ENCODE measurements at places on chromosomes 3 and 15.

GRCh38 chr3:148975248-148975647 lies 16.1 kb upstream of the GYG1 start:
- no peak for DNase-seq
- H3K36me3 ChIP-seq = peaks cover 2% of the 10 kb centered on the region
- peaks cover 2% of the 10 kb centered on the region for H3K4me1 ChIP-seq
- peak overlapping the region; percentile 15 for H3K4me3 ChIP-seq

- H3K36me3 ChIP-seq = peaks cover 15% of the 10 kb centered on the region
- peak overlapping the region; percentile 80 for H3K4me3 ChIP-seq
- peak; percentile 81 for DNase-seq
- no peaks in the 10 kb centered on the region for H3K27me3 ChIP-seq
- H3K4me1 ChIP-seq = peaks cover 44% of the 10 kb centered on the region
These were observed 4.7 kb downstream of the BHLHE40 start for GRCh38 chr3:4983739-4984510.

GRCh38 chr3:193702967-193703366 lies 110.0 kb downstream of the OPA1 start:
- H3K4me1 ChIP-seq = peaks cover 17% of the 10 kb centered on the region
- H3K27ac ChIP-seq = no peak overlapping the region
- DNase-seq = no peak
- no peaks in the 10 kb centered on the region for H3K27me3 ChIP-seq
- H3K4me3 ChIP-seq = no peak overlapping the region
- H3K36me3 ChIP-seq = peaks cover 5% of the 10 kb centered on the region

GRCh38 chr3:43223670-43224364 lies 62.5 kb upstream of the SNRK start:
- no peak overlapping the region for H3K27ac ChIP-seq
- H3K4me1 ChIP-seq = no peaks in the 10 kb centered on the region
- no peak overlapping the region for H3K4me3 ChIP-seq
- H3K27me3 ChIP-seq = peaks cover 15% of the 10 kb centered on the region
- DNase-seq = no peak

DNA sequence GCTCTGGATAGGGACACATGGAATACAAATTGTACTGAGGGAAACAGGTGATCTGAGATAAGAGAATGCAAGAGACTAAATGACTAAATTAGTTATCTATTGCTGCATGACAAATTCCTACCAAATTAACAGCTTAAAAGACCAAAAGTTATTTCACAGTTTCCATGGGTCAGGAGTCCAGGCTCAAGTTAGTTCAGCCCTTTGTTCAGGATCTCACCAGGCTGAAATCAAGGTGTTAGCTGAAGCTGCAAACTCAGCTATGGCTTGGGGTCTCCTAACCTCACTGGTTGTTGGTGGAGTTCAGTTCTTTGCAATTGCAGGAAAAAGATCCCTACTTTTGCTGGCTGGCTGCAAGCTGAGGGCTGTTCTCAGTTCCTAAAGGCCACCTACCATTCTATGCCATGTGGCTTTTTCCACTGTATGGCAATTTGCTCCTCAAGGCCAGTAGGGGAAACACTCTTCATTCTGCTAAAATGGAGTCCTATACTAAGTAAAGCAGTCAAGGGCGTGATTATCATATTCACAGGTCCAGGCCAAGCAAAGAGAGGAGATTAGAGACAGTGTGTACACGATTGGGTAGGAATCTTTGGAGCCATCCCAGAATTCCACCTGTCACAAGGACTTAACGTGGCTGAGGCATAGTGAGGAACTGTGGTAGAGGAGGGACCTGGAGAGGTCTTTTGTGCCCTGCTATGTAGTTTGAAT lies 53.7 kb downstream of the THRB start:
- no peaks in the 10 kb centered on the region for H3K36me3 ChIP-seq
- DNase-seq = no peak
- H3K27ac ChIP-seq = no peak overlapping the region
- H3K4me1 ChIP-seq = no peaks in the 10 kb centered on the region

- H3K27me3 ChIP-seq = no peaks in the 10 kb centered on the region
- H3K4me1 ChIP-seq = peaks cover 22% of the 10 kb centered on the region
- no peak overlapping the region for H3K27ac ChIP-seq
- no peak overlapping the region for H3K4me3 ChIP-seq
- H3K36me3 ChIP-seq = peaks cover 4% of the 10 kb centered on the region
These were observed 25.2 kb downstream of the TSC22D2 start for GRCh38 chr3:150433347-150433746.

DNA sequence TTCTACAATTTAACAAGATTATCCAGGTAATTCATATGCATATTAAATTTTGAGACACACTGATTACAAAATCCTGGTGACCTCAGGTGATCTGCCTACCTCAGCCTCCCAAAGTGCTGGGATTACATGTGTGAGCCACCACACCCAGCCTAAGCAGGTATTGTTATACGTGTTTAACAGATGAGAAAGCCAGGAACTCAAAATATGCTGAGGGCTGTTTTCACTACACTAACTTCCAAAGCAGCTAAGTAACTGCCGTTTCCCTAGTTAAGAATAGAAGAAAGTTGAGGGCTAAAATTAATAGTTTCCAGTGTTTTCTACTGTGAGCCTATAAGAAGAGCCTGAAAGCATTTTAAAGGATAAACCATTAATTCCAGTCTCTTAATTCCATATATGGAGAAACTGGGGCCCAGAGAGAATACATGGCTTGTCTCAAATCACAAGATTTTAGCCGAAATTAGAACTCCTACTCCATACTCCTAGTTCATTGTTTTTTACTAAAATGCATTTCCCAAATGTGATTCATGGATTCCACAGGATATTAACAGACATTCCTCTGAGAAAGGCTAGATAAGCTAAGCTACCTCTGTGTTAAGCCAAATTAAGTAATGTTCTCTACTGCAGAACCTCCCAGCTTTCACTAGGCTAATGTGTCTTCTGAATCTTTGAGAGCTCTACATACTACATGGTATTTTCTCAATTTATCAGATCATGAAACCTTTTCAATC lies 17.0 kb upstream of the AVEN start:
- peaks cover 9% of the 10 kb centered on the region for H3K36me3 ChIP-seq
- no peak overlapping the region for H3K4me3 ChIP-seq
- no peaks in the 10 kb centered on the region for H3K27me3 ChIP-seq
- no peak for DNase-seq
- no peaks in the 10 kb centered on the region for H3K4me1 ChIP-seq

DNA sequence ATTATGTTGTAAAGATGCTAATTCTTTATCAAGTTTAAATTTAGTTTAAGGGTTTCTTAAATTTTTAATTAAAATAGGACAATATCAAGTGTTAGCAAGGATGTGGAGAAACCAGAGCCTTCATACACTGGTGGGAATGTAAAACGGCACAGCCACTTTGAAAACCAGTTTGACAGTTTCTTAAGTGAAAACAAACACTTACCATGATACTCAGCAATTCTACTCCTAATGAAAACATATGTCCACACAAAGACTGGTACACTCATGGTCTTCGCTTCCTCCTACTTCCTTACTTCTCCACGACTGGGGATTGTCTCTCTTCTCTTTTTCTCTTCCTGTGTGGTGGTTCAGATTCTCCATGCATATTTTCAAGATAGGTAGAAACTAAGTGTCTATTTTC lies 9.2 kb downstream of the SKIC8 start:
- H3K4me1 ChIP-seq = no peaks in the 10 kb centered on the region
- H3K36me3 ChIP-seq = peaks cover 28% of the 10 kb centered on the region
- H3K27me3 ChIP-seq = no peaks in the 10 kb centered on the region

DNA sequence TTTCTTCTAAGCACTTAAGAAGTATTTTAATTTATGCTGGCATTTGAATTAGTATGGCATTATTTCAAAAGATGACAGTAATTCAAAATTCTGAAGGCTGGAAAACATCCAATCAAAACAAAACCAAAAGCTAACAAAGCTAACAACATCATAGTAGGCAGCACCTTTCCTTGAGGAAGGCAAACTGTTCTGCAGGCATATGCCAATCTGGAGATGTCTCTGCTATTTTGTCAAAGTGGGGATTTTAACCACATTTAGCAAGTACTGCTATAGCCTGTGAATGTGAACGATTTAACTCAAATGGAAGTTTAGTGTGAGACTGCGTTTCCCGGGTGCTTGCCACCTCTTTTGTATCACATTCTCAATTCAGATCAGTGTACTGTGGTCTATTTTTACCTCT lies 16.7 kb upstream of the GABRA5 start:
- no peak for DNase-seq
- H3K4me3 ChIP-seq = no peak overlapping the region
- H3K4me1 ChIP-seq = no peaks in the 10 kb centered on the region
- H3K27ac ChIP-seq = no peak overlapping the region
- no peaks in the 10 kb centered on the region for H3K36me3 ChIP-seq

GRCh38 chr3:68089572-68090011 lies 435.2 kb upstream of the SUCLG2 start:
- H3K27ac ChIP-seq = no peak overlapping the region
- no peak for DNase-seq
- no peak overlapping the region for H3K4me3 ChIP-seq
- no peaks in the 10 kb centered on the region for H3K4me1 ChIP-seq
- H3K36me3 ChIP-seq = no peaks in the 10 kb centered on the region
- no peaks in the 10 kb centered on the region for H3K27me3 ChIP-seq

DNA sequence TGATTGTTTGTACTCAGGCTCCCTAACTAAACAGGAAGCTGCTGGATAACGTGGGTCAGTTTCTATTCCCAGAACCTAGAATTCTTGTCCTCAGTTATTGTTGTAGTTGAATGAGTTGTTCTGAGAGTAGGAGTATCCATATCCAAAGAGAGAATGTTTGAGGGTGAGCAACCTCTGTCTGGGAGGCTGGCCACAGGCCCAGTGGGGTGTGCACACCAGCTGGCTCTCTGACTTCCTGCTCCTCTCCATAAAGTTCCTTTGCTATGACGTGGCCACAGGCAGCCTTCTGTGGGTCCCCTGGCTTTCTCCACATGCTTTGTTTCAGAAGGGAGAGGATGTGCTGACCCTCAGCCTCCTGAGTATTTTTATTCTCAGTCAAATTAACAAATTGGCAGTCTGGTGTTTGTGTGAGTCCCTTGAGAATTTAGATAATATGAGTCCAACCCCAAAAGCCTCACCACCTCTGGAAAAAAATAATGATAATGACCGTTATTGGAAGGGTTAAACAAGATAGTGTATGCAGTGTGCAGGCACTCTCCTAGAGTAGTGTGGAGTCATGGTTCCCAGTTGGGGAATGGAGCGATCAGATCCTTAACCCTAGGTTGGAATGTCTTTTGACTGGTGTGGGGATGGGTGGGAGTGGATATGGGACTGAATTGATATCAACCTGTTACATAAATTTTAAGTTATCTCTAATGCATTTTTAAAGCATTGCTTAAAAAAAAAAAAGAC lies 47.6 kb upstream of the MED12L start:
- no peaks in the 10 kb centered on the region for H3K4me1 ChIP-seq
- H3K27ac ChIP-seq = no peak overlapping the region
- peaks cover 2% of the 10 kb centered on the region for H3K27me3 ChIP-seq
- no peak for DNase-seq
- H3K36me3 ChIP-seq = no peaks in the 10 kb centered on the region

- no peak overlapping the region for H3K27ac ChIP-seq
- H3K4me3 ChIP-seq = no peak overlapping the region
- no peaks in the 10 kb centered on the region for H3K36me3 ChIP-seq
- no peaks in the 10 kb centered on the region for H3K27me3 ChIP-seq
These were observed 15.8 kb upstream of the TMPRSS7 start for GRCh38 chr3:112018712-112019111.

DNA sequence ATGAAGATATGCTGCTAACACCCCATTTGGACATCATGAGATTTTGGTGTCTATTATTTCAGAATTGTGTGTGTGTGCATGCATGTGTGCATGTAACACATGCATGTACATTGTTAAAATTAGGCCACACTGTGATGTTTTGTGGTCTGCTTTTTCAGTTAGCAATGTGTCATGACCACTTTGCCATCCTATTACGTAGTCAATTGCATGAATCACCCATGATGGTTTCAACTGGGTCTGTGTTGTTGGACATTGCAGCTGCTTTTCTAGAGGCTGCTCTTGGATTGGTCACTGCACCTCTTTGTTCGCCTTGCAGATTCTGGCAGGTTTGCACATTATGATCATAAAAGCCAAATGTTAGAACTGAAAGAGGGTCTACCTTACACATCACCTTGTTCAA lies 101.0 kb upstream of the THBS1 start:
- H3K4me1 ChIP-seq = peaks cover 3% of the 10 kb centered on the region

DNA sequence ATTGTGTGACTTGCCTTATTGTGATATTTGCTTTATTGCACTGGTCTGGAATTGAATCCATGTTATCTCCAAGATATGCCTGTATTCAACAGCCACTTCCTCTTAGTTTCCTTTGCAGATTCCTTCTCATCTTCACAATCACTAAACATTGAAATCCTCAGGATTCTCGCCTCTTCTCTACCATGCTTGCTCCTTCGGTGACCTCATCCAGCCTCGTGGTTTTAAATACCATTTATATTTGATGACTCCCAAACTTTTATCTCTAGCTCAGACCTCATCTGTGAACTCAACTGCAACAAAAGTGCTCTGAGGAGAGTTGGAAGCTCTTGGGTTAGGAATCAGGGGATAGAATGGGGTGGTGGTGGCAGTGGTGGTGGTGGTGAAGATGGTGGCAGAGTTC lies 19.9 kb downstream of the POLR2M start:
- no peak overlapping the region for H3K4me3 ChIP-seq
- no peaks in the 10 kb centered on the region for H3K4me1 ChIP-seq
- H3K27me3 ChIP-seq = no peaks in the 10 kb centered on the region
- no peak overlapping the region for H3K27ac ChIP-seq
- peaks cover 22% of the 10 kb centered on the region for H3K36me3 ChIP-seq

GRCh38 chr15:101391981-101392640 lies 97.1 kb upstream of the SNRPA1 start:
- peaks cover 10% of the 10 kb centered on the region for H3K27me3 ChIP-seq
- H3K4me1 ChIP-seq = peaks cover 8% of the 10 kb centered on the region
- no peak overlapping the region for H3K27ac ChIP-seq
- no peaks in the 10 kb centered on the region for H3K36me3 ChIP-seq
- no peak for DNase-seq
- peak overlapping the region; percentile 40 for H3K4me3 ChIP-seq

DNA sequence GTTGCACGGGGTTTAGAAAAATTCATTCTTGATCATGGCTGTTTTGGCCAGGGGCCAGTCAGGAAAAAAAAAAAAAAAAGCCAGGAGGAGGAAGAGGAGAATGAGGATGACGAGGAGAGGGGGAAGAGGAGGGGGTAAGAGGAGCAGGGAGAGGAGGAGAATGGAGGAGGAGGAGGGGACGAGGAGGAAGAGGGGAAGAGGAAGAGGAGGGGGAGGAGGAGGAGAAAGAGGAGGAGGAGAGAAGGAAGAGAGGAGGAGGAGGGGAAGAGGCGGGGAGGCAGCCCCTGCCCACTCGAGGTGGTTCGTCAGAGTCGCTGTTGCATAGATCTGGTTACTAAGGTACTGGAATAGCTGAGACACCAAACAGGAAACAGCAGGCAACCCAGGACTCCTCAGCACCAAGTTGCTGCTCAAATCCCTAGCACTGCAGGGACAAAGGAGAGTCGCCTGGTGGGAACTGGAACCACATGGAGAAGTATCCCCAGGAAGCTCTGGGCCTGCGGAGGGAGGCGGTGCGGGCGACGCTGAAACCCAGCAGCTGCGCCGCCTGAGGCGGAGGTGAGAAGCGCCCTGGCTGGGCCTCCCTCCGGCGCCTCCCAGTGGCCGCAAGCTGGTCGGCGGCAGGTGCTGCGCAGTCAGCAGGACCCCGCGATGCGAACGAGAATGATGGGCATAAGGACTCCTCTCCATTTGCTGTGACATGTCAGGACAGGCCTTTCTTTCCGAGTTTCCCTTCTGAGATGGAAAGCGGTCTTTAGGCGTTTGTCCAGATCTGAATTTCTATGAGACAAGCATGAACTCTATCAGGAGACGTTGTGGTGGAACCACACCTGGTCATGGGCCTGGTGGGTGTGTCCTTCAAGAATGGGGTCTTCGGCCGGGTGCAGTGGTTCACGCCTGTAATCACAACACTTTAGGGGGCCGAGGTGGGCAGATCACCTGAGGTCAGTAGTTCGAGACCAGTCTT lies 17.5 kb downstream of the FAM240A start:
- no peaks in the 10 kb centered on the region for H3K27me3 ChIP-seq
- peak overlapping the region; percentile 70 for H3K4me3 ChIP-seq
- H3K36me3 ChIP-seq = no peaks in the 10 kb centered on the region
- H3K4me1 ChIP-seq = peaks cover 11% of the 10 kb centered on the region
